ENCODE measurements at places on chromosomes 12 and 14.

DNA sequence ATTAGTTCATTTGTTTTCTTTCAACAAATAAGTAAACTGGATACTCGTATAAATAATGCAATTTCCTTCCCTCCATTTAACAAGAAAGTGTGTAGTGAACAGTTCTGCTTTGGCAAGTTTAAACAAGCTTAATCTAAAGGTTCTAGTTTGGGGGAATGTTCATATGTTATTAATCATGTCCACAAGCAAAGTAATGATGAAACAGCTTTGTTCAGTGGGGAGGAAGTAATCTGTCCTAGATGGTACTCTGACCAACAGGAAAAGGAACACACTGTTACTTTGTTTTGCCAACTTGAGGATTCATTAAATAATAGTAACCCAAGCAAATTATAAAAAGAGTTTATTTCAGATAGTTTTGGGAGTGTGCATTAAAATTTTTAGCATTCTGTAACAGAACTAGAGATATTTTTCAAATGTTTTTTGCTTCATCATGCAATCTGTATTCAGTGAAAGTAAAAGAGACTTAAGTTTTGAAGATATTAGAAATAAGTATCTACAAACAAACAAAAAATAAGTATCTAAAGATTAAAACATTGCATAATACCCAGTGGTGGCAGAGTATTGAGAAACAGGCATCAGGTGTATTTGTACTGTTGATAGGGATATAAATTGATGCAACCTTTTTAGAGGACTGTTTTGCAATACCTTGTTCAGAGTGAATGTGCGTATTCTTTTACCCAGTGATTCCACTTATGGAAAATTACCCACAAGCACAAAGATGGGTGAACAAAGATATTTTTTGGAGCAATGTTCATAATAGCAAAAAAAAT, 61.1 kb downstream of the RAB35 start:
- peak; percentile 47 for DNase-seq

- no peak for DNase-seq
Measured at GRCh38 chr14:50853891-50854290, 18.0 kb upstream of the ABHD12B start.

DNA sequence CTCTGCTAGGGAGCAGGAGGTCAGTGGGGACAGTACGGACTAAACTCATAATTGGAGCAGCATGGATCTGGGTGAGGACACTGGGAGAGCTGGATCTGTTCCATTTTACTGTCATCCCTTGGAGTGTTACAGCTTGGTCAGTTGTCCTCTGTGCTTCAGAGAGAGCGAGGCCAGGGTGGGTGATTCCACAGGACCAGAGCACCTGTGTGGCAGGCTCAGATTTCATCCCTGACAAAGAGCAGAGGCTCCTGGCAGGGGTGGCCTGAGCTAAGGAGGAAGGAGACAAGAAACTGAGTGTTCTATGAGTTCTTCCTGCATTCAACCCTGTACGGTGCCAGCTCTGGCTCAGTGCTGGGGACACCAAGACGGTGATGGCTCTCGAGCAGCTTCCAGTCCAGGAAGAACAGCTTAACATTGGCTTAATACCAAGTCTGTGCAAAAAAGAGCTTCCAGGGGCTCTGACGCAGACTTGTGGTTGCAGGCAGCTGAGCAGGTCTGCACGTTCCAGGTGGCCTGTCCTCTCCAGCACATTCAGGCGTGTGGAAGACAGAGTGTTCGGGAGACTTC, 8.4 kb upstream of the PGF start:
- no peak for DNase-seq

DNA sequence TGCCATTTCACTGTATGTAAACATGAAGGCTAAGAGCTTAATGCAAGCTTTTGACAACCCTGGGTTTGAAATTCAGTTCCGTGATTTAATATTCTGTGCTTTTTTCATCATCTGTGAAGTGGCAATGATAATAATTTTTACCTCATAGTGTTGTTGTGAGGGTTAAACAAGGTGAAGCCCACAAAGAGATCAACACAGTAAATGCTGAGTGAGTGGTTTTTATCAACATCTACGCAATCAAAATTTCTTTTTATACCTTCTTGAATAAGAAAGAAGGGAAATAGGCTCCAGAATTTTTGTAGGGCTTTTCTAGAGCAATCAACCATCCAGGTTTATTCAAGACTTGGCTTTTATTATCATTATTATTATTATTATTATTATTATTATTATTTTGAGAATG, 490.8 kb downstream of the SOX5 start:
- DNase-seq, result no peak

GRCh38 chr14:103008768-103009357, 48.5 kb downstream of the CDC42BPB start:
- DNase-seq, result no peak

- no peak for DNase-seq
Measured at GRCh38 chr14:90641615-90642243, 174.5 kb downstream of the TTC7B start.

GRCh38 chr12:72063073-72063472, 124.4 kb downstream of the TPH2 start:
- DNase-seq, result no peak

- no peak for DNase-seq
Measured at GRCh38 chr12:11134305-11134704, at the start of gene TAS2R30. TSS of gene TAS2R30 (minus strand) at chr12:11134644. CDS start at chr12:11134244, 400 bp downstream.

DNA sequence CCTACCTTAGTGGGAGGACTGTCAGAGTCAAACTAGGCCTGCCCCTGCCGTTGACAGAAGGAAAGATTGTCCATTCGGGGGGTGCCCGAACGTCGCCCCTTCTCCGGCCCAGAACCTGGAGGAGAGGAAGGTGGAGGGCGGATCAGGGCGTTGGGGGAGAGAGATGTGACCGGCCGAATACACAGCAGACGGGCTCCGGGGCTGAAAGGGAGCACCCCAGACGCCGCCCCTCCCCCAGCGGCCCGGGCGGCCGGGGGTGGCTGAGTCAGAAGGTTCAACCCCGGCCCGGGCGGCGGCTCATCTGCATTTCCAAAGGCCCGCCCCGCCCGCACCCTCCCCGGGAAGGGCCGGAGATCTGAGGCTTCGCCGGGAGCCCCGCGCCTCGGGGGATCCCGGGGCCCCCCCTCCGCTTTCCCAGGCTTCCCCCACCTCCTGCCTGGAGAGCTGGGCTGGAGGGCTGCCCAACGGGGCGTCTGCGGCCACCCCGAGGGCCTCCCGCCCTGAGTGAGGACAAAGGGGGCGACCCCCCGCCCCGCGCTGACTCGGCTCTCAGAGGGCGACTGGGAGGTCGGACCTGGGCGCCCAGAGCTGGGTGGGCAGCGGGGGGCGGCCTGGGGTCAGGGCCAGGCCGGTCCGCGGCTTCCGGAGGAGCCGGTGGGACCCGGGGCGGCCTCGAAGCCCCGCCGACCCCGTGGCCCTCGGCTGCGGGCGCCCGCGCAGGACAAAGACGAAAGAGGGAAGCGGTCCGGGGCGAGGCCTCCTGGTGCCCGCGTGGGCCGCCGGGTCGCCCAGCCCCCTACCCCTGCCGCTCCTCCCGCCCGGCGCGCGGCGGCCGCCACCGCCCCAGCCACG, 3.7 kb upstream of the SETD1B start:
- DNase-seq, result peak; percentile 82

GRCh38 chr14:61528591-61529021, 166.7 kb upstream of the HIF1A start:
- no peak for DNase-seq

DNA sequence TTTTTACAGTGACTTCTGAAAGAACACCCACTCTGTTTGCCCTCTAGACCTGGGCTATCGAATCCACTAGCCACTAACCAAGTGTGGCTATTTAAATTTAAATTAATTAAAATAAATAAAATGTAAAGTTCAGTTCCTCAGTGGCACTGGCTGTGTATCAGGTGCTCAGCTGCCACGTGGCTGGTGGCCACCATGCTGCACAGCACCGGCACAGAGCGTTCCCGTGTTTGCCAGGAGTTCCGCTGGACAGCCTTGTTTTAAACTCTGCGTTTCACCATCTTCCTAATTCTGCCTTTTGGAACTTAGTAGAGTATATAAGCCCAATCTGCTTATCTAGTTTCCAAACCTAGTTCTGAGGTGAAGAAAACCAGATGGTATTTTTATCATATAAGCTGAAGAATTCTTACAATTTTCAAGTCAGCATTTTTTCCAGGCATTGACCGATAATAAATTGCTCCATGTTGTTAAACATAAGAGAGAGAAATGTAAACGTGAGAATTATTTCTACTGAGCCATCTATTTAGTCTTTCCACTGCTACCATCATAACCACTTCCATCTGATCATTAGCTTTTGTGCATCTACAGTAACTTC, 339.0 kb downstream of the CACNA1C start:
- no peak for DNase-seq

- DNase-seq, result no peak
Measured at GRCh38 chr12:111180426-111181142, 188.3 kb downstream of the PHETA1 start.

- no peak for DNase-seq
Measured at GRCh38 chr12:74242088-74242487, 295.5 kb upstream of the ATXN7L3B start.

DNA sequence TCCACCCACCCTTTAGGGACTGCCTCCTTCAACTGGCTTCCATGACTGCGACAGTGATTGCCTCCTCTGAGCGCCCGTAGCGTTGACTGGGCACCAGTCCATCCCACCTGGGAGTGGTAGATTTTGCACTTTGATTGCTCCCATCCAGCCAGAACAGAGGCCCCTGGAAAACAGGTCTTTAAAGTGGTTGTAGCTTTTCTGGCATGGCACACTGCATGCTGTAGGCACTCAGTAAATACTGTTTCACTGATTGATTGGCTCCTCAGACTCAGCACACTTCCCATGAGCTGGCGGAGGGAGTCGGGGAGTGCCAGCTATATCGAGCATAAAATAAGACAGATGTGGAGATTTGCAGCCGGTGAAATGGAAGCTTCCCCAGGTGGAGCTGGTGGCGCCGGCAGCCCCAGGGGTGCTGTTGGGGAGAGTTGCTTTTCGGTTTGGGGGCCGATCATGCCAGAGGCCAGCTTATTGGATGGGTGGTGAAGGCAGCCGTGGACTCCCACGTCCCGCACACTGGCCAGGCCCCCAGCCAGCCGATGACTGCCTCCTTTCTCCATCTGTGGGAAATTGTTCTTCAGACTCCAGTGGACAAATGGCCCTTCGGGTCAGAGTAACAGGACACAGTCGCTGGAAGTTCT, 200.2 kb downstream of the TSPAN9 start:
- DNase-seq, result no peak

- no peak for DNase-seq
Measured at GRCh38 chr12:25194722-25195055, 271 bp downstream of the DNAI7 start.

- no peak for DNase-seq
Measured at GRCh38 chr12:120532701-120533238, 1.4 kb upstream of the RNF10 start.

- peak; percentile 69 for DNase-seq
Measured at GRCh38 chr12:104866291-104866690, 91.8 kb downstream of the SLC41A2 start.

DNA sequence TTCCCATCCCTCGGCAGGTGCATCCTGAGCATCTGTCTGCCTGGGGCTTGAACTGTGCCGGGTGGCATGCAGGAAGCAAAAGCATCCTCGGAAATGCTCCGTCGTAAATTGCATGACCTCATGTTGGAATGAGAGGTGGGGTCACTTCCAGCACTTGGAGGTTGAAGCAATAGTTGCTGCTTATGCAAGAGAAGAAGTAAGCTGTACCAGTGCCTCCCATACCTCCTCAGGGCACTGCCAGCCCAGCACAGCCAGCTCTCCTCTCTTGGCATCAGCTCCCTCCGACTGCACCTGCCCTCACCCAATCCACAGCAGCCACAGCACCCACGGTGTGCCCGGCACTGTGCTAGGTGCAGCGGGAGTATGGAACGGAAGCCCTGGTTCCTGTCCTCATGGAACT, 11.5 kb downstream of the TEAD4 start:
- DNase-seq, result no peak

DNA sequence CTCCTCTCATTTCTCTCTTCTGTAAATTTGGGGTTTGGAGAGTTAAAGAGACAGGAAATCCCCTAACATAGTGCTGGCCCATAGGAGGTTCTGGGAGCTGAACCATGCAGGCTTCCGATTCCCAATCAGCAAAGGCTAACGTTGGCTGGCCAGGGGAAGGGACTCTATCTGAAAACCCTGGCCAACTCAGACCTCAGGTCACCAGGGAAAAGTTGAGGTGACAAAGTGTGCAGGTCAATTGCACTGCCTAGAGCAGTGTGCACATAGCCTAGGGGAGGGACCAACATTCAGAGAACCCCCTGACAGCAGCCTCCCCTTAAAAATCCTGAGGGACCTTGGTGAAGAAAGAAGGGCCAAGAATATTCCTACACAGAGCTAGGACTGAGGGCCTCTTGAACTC, 38.9 kb downstream of the TTC7B start:
- no peak for DNase-seq

- DNase-seq, result no peak
Measured at GRCh38 chr14:55316564-55316963, 45.3 kb downstream of the FBXO34 start.

DNA sequence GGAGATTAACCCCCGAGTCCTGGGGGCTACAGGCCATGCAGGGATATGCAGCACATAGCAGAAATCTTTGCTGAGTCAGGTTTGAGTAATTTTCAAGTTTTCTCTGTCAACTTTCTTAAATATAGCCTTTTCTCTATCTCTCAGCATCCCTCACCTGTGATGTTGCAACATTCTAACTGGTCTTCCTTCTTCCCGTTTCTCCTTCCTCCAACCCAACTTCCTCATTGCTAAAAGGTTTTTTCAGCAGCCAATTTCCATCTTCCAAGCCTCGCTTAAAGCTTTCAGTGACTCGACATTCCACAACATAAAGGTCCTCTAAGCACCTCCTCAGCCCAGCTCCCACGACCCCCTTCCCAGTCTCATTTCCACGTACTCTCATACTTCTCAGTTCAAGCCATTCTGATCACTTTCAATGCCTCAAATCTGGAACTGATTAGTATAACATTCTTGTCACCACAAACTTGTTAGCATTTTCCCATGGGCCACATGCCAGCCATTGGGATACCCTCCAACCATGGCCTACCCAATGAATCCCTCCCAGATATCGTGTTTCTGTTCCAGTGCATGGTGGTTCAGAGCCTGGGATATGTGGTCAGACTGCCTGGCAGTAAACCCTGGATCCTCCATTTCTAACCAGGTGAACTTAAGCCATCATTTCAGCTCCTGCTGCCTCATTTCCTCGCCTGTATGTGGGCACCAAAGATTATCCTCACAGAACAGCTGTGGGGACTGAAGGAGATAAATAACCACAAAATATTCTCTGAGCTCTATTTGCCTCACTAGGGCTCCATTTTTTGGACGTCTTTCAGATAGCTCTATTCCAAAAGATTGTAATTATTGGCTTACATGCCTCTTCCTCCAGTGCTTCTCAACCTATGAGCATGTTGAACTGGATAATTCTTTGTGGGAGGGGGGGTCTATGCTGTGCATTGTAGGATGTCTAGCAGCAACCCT, 65.8 kb downstream of the KCNK10 start:
- DNase-seq, result no peak
